NCI-H226 (cell line): ENCODE measurements at places on chromosomes 6 and 20.
A peak's percentile ranks its signal among the peaks of the same experiment; 100 is the strongest.

GRCh38 chr20:44349349-44349748 lies 6.2 kb upstream of the HNF4A start:
- DNase-seq, result no peak

- DNase-seq, result no peak
These were observed 344.7 kb downstream of the CDH4 start for GRCh38 chr20:61596687-61597330.

DNA sequence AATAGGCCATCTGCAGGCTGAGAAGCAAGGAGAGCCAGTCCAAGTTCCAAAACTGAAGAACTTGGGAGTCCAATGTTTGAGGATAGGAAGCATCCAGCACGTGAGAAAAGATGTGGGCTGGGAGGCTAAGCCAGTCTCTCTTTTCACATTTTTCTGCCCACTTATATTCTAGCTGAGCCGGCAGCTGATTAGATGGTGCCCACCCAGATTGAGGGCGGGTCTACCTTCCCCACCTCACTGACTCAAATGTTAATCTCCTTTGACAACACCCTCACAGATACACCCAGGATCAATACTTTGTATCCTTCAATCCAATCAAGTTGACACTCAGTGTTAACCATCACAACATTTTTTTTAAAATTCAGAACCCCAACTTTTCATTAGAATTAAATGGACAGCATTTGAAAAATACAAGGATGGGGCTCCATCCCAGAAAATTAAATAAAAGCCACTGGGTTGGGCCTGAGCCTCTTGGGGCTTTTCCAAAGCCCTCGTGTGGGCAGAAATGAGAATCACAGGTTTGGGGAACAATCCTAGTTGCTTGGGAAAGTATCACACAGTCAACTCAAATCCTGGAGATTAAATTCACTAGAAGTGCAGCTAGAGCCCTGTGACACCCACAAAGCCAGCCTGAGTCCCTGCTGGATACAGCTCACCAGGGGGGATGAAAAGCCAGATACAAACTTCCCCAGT lies 2.2 kb downstream of the CLDN20 start:
- no peak for DNase-seq

DNA sequence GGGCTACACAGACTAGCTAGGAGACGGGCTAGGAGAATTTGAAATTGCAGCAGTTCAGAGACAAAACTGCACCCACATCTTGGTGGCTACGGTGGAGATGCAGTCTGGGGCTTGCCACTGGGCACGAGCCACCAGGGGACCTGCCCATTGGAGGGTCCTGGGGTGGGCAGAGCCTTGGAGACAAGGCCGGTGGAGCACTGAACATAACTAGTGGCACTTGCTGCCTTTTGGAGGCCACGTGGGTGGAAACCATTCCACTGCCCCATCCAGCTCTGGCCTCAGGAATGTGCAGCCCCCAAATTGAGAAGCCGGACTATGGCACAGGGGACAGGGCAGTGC lies 113.4 kb downstream of the NFATC2 start:
- DNase-seq, result no peak

- DNase-seq, result no peak
These were observed 125.2 kb downstream of the KIF6 start for GRCh38 chr6:39599973-39600372.

- DNase-seq, result no peak
These were observed 32.1 kb downstream of the CPNE5 start for GRCh38 chr6:36807143-36807542.

DNA sequence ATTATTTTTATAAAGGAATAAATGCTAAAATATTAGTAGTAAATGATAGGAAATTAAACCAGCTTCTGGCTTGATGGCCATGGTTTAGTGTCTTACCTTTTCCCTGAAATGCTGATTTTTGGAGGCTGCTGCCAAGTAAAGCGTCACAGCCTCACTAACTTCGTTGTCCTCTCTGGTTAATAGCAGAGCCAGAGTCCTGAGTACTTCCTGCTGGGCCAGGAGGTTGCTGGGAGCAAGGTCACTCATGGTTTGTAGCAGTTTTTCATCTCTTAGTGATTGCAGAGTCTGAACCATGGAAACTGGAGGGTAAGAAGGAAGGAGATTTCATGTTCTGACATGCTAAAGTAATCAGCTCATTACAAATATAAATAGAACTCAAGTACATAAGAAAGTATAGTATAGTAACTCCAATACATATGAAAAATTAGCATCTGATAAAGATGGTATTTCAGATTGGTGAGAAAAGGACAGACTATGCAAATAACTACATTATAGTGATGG lies 26.5 kb upstream of the ARMH2 start:
- no peak for DNase-seq

GRCh38 chr20:49344975-49345374 lies 67.1 kb upstream of the ZNFX1 start:
- peak; percentile 98 for DNase-seq

DNA sequence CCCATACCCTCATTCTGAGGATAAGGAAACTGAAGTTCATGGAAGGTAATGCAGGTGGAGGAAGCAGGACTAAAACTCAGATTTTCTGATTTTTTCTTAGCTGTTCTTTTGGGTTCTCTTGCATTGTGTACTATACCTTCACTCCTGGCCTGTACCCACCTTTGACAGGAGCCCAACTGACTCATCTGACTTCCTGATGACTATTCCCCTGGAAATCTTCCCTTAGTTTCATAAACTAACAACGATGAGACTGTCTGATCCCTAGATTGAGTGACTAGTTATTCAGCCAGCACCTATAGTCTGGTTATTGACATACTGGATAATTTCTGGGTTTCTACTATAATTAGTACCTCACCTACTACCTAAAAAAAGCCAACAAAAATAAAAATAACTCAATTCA lies 10.1 kb downstream of the CRYBG1 start:
- DNase-seq, result no peak

DNA sequence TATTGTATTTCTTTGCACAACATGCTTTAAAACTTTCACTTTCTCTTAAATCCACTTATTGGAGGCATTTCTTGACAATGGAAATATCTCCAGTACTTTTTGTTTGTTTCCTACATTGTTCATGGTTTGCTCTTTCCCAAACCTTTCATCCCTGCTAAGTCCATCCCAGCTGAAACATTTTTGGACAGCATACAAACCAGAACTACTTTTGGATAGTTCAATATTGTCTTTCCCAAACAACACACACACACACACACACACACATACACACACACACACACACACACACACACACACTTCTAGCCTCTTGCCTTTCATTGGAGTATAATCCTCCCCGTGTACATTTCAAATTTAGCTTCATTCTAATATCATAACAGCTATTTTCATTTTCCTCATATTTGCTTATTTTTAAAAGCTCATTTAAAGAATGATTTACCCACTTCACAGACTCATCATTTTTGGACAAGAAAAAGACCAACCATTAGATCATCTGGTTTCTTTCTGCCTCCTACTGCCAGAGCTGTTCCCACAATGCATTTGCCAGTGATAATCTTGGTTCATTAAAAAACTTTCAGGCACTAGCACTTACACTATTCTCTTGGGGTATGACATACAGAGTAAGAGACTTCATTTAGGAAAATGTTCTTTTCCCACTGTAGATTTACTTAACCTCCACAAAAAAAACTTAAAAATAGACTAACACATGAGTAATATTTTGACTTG lies 248.1 kb downstream of the CD109 start:
- no peak for DNase-seq

DNA sequence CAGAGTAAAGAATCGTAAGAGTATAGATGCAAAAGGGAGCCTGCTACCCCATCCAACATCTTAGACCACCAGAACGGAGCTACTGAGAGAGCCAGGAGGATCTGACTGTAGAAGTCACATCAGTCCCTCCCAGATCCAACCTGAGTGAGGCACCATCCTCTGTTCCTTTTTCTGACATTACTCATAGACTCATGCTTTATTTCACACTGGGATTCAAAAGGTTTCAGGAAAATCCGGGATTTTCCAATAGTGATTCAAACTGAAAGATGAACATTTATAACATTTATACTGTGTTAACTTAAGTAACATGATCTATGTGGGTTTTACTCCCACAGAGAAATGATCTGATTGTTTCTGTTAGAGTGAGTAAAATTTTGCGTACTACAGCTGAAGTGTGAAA lies 868.6 kb upstream of the GJE1 start:
- DNase-seq, result no peak

- DNase-seq, result no peak
These were observed 1.1 kb upstream of the DACT2 start for GRCh38 chr6:168320634-168321033.

GRCh38 chr20:43043887-43044286 lies 145.8 kb downstream of the PTPRT start:
- DNase-seq, result no peak
